Stimulated activated naive CD8-positive, alpha-beta T cell treated with anti-CD3 and anti-CD28 coated beads, Interleukin-15, Interleukin-2, amounts not matched to agents 100 U/mL and 50 U/mL, for 24 hours (primary cell): ENCODE measurements at places on chromosomes 3 and 15.

DNA sequence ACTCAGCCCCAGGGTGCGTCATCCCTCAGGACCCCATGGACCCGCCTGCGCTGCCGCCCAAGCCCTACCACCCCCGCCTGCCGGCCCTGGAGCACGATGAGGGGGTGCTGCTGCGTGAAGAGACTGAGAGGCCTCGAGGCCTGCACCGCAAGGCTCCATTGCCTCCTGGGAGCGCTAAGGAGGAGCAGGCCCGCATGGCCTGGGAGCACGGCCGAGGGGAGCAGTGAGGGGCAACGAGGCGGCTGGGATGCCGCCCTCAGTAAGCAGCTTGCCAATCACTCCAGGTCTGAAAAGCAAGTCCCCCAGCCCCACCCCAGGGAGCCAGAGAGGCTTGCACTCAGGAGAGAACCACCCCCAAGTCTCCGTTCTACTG, 3.8 kb upstream of the MANF start:
- DNase-seq: no peak

- DNase-seq: no peak
Measured at GRCh38 chr3:4680227-4680691, 187.1 kb downstream of the ITPR1 start.

GRCh38 chr3:30221619-30222018, 384.8 kb upstream of the TGFBR2 start:
- no peak for DNase-seq

- DNase-seq: peak; percentile 36
Measured at GRCh38 chr3:3798631-3799113, 559 bp upstream of the LRRN1 start.

GRCh38 chr3:46845397-46845859, 17.8 kb downstream of the MYL3 start:
- no peak for DNase-seq

- DNase-seq: peak; percentile 56
Measured at GRCh38 chr3:46098319-46098761, 71.1 kb upstream of the XCR1 start.

DNA sequence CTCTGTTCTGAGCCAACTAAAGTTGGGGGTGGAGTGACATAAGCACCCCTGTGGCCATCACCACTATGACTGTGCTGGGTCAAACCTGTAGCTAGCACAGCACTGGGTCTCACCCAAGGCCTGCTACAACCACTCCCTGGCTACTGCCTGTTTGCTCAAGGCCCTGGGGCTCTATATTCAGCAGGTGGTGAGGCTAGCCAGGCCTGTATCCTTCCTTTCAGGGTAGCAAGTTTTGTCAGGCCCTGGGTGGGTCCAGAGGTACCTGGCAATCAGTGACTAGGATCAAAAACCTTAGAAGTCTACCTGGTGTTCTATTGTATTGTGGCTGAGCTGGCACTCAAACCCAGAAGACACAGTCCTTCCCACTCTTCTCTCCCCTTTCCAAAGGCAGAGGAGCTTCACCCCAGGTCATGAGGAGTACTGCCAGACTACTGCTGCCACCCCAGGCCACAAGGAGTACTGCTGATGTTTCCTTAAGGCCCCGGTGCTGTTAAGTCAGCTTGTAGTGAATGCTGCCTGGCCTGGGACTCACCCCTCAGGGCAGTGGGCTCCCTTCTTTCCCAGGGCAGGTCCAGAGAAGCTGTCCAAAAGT, 170.8 kb downstream of the IGSF11 start:
- no peak for DNase-seq

- DNase-seq: no peak
Measured at GRCh38 chr15:60392601-60392985, 5.2 kb downstream of the ANXA2 start.

DNA sequence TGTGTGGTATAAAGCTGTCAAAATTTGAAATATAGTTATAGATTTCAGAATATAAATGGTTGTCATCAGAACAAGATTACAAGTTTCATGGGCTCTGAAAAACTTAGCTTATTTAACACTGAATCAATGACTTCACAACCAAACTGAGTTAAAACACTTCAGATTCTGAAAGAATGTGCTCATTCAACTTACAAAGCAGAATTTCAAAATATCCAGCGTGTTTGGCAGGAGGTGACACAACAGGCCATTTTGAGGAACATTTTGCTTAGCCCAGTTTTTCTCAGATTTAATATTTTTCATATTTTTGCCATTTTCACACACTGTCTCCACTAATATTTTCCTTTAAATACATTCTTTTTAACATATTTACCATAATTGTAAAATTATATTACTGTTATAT, 781.1 kb downstream of the TUSC7 start:
- no peak for DNase-seq

- no peak for DNase-seq
Measured at GRCh38 chr15:74221399-74222239, 14.5 kb upstream of the CCDC33 start.

DNA sequence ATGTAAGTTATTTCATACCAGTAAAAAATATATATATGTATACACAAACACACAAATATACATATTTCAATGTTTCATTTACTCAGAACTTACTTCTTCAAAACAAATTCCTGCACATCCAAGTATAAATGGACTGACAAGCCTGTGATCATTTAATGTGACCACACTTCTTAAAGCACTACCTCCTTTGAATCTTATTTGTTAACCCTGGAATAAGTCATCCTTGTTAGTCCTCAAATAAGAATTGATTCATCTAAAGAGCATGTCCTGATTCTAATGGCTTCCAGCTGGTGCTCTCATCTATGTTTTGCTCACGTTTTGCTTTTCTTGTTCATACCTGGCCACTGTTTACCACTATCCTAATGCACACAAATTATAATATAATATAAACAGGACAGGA, 103.9 kb upstream of the UBP1 start:
- DNase-seq: no peak

GRCh38 chr3:181694805-181695660, 16.7 kb upstream of the SOX2 start:
- DNase-seq: no peak

DNA sequence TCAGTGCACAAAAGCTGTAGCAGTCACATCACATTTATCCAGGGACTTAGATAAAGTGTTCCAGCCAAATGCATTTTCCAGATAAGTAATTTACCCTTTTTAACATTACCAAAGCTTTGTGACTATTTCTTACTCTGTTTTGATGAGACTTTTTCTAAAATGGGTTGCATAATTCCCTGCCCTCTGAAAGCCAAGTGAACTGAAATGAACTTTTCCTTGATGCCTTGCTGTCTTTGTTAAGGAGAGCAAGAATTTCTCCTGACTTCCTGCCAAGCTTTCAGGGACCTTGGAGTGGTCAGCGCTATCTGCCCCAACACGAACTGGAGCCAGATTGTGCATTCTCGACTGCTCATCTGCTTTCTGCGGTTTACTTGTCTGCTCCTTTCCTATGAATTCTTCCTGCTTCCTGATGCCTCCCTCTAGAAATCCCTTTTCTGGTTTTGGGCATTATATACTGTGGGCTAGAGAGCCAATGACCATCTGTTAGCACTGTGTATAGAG, 34.8 kb downstream of the EIF4E3 start:
- DNase-seq: no peak

DNA sequence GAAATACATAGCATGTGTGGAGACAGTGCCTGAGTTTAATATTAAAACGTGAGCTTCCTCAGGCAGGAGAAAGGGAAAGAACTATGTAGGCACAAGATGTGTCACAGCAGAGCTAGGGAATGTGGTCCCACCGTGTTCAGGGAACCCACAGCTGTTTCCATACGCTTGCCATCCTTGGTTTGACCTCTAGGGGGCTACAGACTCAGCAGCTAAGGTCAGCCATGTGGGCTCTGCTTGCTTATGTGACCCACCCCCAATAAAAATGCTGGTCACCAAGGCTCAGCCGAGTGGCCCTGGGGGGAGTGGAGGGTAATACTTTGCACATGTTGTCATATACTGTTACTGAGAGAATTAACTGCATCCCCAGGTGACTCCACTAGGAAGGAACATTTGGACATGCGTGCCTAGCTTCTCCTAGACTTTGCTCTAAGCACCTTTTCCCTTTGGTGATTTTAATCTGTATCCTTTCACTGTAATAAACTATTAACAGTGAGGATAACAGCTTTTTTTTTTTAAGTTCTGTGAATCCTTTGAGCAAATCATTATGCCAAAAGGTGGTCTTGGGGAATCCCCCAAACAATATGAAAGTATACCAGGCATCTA, 3.3 kb downstream of the TUBGCP5 start:
- peak; percentile 73 for DNase-seq

GRCh38 chr15:40323953-40324937, 753 bp downstream of the INAFM2 start:
- DNase-seq: peak; percentile 53

GRCh38 chr3:169305460-169305859, 358.1 kb downstream of the MECOM start:
- DNase-seq: no peak

DNA sequence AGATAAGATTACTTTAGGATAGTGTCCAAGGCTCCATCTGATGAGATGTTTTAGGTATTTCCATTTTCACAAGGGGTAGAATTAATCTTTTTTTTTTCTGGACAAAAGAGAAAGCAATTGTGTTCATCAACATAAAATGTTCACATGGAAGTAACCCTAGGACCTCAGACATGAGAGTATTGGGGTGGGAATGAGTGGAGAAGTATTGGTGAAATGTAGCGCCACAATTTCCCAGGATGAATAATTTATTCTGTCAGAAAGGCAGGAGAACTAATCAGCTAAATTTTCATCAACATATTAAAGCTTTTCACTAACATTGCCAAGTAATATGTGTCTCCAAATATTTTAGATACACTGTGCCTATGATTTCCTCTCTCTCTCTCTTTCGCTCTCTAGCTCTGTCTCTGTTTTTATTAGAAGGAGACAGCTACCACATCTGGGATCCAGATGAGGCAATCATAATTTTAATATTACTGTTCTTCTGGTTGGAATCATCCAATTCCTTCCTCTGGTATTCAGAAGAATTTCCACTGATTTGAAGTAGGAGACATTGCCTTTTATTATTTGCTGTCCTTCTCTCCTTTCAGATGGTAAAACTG, 21.6 kb upstream of the ZNF280D start:
- DNase-seq: no peak

GRCh38 chr15:96381463-96381862, 51.0 kb downstream of the NR2F2 start:
- no peak for DNase-seq

DNA sequence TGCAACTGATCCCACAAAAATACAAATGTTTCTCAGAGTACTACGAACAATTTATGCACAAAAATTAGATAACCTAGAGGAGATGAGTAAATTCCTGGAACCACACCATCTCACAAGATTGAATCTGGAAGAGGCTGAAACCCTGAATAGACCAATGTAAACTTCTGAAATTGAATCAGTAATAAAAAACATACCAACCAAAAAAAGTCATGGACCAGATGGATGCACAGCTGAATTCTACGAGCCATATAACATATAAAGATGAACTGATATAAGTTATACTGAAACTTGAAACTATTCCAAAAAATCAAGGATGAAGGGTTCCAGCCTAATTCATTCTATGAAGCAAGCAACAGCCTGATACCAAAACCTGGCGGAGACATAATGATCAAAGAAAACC, 336.3 kb downstream of the PYDC2 start:
- DNase-seq: no peak

DNA sequence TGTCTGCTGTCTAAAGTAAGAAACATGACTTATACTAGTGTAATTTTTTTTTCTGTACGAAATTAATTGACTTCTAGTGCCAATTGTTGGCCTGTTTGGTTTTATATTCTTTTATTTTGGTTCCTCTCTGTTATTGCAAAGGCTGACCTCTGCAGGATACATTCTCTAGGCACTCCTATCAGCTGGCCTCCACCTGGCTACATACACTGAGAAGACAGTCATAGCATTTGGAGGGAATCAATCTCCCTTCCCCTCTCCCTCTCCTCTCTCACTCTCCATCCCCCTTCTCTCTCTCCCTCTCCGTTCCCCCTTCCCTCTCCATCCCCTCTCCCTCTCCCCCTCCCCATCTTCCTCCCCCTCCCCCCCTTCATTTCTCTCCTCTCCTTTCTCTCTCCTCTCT, 116.7 kb downstream of the MCTP2 start:
- DNase-seq: no peak

GRCh38 chr15:81183439-81183775, 13.3 kb upstream of the IL16 start:
- DNase-seq: no peak

- DNase-seq: no peak
Measured at GRCh38 chr3:58609990-58610389, 32.8 kb upstream of the FAM107A start.

GRCh38 chr3:55607844-55608243, 120.7 kb upstream of the WNT5A start:
- DNase-seq: no peak

DNA sequence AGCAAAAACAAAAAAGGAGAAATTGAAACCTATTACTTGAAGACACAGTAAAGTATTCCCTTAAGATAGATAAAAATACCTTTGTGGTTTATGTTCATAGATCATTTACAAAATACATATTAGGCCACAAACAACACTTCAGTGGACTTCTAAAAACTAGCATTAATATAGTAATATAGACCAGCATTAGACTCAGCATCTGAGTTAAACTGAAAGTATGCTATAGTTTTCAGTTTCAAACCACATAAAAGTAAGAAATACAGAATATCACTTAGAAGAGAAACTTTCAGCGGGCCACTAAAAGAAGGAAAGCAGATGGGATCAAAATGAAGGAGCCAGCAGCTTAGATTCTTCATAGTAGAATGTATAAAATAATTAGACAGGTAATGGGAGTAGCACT, 86.6 kb downstream of the MSL2 start:
- DNase-seq: no peak

DNA sequence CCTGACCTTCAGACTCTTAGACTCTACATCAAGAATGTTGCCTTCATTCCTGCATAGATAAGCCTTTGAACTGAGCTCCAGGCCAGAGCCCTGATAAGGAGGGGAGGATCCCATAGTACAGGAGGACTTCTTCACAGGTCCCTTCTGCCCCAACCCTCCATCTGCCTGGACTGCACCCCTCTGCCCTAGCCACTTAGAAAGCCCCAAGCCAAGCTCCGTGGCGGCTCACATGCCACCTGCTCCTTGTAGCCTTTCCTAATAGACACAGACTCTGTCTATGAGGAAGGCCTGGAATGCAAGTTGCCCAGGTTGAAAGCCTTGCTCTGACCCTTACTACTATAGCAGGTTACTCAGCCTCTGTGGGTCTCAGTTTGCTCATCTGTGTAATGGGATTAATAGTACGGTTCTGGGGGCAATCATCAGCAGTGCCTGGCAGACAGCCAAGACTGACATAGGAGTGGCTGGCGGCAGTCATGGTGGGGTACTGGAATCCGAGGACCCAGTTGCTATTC, 11.6 kb downstream of the PCSK6 start:
- DNase-seq: no peak

GRCh38 chr15:52288051-52288942, 7.3 kb downstream of the MYO5C start:
- DNase-seq: no peak

GRCh38 chr15:88995449-88995848, 82.3 kb upstream of the MFGE8 start:
- no peak for DNase-seq

- no peak for DNase-seq
Measured at GRCh38 chr3:122343654-122344053, 18.6 kb downstream of the CSTA start.
